ENCODE measurements at places on chromosomes 7 and 10. TPM values are rescaled to one million over a fixed set of nuclear protein-coding genes. Genes with fewer than 3 reads are reported as not detected.

WDFY4 gene
- polyA plus RNA-seq = 0.79 TPM

POT1 gene
- polyA plus RNA-seq = 4.3 TPM

ZYX gene
- polyA plus RNA-seq = 92.3 TPM

OR2A12 gene
- not detected for polyA plus RNA-seq

PLXNA4 gene
- 0.44 TPM for polyA plus RNA-seq

PCBD1 gene
- 60.4 TPM for polyA plus RNA-seq

TMEM225B gene
- polyA plus RNA-seq = 0.66 TPM

CRYGN gene
- polyA plus RNA-seq = not detected

HGF gene
- polyA plus RNA-seq = 0.47 TPM

TAS2R3 gene
- 0.10 TPM for polyA plus RNA-seq

IKZF1 gene
- 1.0 TPM for polyA plus RNA-seq

FRAT2 gene
- 9.6 TPM for polyA plus RNA-seq

MNX1 gene
- 0.08 TPM for polyA plus RNA-seq

SH2D4B gene
- polyA plus RNA-seq = 0.02 TPM

FKBP6 gene
- polyA plus RNA-seq = not detected

MYL7 gene
- 0.53 TPM for polyA plus RNA-seq

FAM221A gene
- 11.3 TPM for polyA plus RNA-seq

WNT8B gene
- not detected for polyA plus RNA-seq
